Fibroblast of the aortic adventitia (primary cell): ENCODE measurements at places on chromosomes 13 and 19. TPM values are rescaled to one million over a fixed set of nuclear protein-coding genes. Genes with fewer than 3 reads are reported as not detected.
A peak's percentile ranks its signal among the peaks of the same experiment; 100 is the strongest.

The KCNRG gene
- 1.4 and 2.9 TPM in 2 replicates for total RNA-seq

- DNase-seq: no peak
Observed at GRCh38 chr13:109440320-109440719, 346.1 kb downstream of the IRS2 start.

GRCh38 chr13:46006688-46007452 lies 45.7 kb downstream of the ZC3H13 start:
- DNase-seq: no peak

GRCh38 chr19:54247106-54247930 lies 4.7 kb upstream of the LILRA6 start:
- DNase-seq: no peak

The PABPC3 gene
- total RNA-seq: 0.08 and 0.09 TPM in 2 replicates

DNA sequence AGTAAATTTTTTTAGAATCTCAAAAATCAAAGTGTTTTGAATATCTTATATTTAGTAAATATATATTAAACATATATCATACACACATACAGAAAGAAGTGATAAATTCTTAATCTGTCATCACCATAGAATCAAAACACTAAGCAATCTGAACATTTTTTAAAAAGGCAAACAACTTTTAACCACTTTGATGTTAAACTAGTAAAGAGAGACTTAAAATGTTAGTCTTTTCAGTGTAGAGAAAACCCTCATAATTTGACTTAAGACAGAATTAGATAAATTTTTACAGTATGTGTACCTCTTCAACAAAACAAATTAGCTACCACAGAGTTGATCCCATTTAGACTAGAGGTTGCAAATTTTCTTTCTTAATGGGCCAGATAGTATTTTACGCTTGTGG lies 13.4 kb downstream of the SUPT20H start:
- no peak for DNase-seq

The CEACAM6 gene
- total RNA-seq: not detected in 2 replicates

- DNase-seq: no peak
Observed at GRCh38 chr13:110950819-110951570, 36.1 kb upstream of the ANKRD10 start.

The COG3 gene
- total RNA-seq: 31.0 and 31.2 TPM in 2 replicates

GRCh38 chr19:7831452-7831851 lies 1.4 kb downstream of the EVI5L start:
- peak; percentile 48 for DNase-seq

GRCh38 chr19:2547033-2547680 lies 71.2 kb downstream of the GADD45B start:
- no peak for DNase-seq

- no peak for DNase-seq
Observed at GRCh38 chr19:49589502-49589905, 1.5 kb upstream of the PRR12 start.

The RDH8 gene
- total RNA-seq: not detected in 2 replicates

DNA sequence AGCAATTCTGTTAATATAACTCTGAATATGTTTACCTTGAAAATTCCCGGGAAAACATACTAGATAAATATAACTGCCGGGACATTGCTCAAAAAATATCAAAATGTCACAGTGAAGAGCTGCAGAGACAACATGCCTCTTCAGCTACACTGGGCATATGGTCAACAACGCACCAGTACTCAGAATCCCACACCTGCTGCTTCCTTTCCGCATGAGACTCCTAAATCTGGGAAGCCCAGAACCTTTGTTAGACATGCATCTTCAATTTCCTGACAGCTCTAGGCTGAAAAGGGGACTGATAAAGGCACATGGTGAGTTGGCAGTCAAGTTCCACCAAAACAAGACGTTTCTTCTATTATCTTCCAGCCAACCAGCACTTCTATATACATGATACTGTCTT lies 53.7 kb downstream of the USP12 start:
- no peak for DNase-seq

DNA sequence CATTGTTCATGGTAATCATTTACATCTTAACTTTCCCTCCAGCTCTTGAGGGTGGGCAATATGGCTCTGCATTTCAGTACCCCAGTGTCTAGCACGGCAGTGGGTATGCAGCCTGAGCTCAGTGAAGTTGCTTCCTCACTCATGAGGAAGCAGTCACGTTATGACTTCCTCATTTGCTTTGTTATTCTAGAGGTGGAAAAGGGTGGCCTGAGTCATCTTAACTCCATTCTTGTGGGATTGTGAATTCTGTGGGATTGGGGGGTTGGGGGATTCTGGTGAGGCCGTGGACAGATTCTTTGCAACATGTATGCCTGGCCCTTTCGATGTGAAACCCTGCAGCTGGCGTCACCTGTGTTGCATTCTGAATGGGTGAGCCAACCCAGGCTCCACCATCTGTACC lies 406.7 kb upstream of the ZNF507 start:
- no peak for DNase-seq

The ITGBL1 gene
- total RNA-seq: 167 and 301 TPM in 2 replicates

DNA sequence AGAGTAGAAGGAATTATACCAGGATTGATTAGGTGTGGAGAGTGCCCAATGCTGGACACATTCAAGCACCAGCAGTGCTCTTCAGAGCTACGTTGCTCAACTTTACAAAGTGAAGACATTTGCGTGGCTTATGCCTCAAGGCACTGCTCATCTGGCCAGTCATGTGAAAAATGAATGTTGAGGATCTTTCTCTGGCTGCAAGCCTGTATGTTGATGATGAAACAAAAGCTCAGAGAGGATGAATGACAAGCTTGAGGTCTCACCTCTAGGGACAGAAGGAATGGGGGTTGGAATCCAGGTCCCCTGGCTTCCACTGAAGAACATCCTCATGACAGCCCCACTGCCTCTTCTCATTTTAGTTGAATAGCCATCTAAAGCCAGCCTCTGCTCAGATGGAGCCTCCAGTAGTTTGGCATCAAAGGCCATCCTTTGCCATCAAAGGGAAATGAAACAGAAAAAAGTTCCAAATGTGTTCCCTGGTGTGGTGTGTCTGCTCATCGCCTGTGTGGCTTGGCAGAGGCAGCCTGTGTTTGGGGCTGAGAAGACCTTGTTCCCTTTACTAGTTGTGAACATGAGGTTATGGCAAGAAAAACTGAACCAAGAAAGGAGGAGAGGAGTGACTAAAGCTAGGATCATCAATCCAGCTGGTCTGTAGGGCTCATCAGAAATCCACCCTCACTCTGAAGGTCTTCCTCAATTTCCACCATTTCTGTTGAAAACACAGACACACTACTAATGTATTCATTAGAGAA lies 114.0 kb upstream of the KL start:
- DNase-seq: peak; percentile 52

GRCh38 chr13:41708713-41709112 lies 251.4 kb downstream of the RGCC start:
- peak; percentile 73 for DNase-seq

DNA sequence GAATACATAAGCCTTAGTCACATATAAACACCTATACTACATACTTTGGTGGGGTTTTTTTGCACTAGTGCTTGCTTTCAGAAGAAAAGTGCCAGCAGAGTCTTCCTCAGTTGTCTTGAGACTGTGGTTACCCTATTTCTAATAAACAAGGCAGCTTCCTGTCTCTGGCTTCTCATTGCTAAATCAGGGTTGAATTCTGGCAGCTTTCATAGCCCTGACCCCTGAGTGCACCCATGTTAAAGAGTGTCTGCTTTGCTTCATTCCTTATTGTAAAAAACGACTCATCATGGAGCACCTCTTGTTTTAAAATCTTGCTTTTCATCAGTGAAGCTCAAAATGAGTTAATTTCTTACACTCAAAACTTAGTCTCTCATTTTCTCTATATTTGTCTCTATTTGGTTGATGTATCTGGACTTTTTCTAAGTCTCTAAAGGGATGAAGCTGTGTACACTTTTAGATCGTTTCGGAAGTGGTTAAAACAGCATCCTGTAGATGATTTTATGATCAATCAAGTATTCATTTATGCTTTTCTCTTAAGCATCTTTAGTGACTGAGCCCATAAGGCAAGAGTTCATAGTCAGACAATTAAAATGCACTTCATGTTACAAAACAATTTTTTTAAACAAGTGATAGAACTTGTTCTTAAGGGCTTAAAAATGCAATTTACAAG lies 72.1 kb downstream of the KLF12 start:
- DNase-seq: peak; percentile 67

DNA sequence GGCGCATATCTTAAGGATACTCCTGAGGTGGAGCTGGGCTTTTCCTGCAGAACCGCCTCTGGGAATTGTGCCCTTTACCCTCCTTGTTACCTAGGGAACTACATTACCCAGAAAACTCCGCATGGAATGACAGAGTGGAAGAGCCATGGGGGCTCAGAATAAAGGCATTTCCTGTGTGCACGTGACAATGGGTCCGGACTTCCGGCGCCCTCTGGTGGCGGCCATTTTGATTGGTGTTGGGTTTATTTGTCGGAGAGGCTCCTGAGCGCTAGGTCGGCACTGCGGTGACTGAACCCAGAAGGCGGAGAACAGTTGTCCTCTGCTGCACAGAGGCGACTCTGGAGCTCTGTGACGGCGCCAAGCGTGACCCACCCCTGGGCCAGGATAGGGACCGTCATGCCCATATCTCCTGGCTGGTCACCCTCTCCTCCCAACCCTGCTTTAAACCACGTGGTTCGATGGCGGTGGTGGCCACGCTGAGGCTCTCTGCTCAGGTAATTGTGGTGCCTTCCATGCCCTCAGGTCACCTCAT lies at the start of gene ZNF587B:
TSS of gene ZNF587B (plus strand) at position 229 of the 532 bp plus-strand sequence. CDS start at position 459, 230 bp downstream.
- peak; percentile 62 for DNase-seq
